ENCODE measurements at places on chromosomes 5 and 9.

GRCh38 chr9:24776226-24776625, 230.5 kb upstream of the IZUMO3 start:
- no peak for DNase-seq

DNA sequence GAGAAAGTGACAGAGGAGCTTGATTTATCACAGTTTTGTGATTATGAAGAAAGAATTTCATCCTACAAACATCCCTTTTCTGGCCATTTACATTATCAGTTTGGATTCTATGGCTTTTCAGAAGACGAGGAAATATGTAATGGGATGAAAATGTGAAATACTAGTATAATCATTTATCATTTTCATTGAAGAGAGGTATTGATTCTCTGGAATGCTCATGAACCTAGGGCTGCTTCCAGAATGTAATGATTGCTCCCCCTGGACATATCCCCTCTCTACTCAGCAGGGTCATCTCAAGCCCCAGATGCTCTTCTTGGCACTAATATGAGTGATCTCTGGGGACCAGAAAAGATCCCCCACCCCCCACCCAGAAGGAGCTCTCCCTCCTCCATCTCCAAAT, 106.7 kb upstream of the ZNF618 start:
- no peak for DNase-seq

DNA sequence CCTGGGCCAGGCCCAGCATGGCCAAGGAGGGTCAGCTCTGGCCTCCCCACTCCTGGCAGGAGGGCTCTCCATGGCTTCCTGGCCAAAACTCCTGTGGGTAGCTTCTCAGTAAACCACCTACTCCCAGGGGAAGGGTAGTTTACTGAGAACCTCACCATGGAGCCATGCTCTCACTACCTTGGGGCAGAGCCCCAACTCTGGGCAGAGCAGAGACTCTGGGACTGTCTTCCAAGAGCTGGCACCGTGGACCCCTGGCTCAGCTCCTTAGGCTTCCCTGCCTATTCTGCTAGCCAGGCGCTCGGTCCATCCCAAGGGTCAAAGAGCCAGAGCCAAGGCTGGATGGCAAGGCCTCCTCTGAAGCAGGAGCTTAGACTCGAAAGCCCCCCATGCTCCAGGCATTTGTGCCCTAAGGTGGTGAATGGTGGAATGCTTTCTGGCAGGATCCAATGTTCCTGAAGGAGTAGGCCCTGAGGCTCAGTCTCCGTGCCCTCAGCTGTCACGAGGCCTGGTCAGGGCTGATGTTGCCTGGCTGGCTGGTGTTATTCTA, 19.6 kb downstream of the TCF7 start:
- DNase-seq = no peak

GRCh38 chr9:120343416-120343815, 236.6 kb downstream of the CDK5RAP2 start:
- no peak for DNase-seq

- no peak for DNase-seq
Observed at GRCh38 chr5:175285261-175285660, 158.7 kb downstream of the DRD1 start.

- no peak for DNase-seq
Observed at GRCh38 chr9:14341437-14342122, 27.6 kb upstream of the NFIB start.

- DNase-seq = no peak
Observed at GRCh38 chr9:114418053-114418452, 30.3 kb upstream of the AKNA start.

DNA sequence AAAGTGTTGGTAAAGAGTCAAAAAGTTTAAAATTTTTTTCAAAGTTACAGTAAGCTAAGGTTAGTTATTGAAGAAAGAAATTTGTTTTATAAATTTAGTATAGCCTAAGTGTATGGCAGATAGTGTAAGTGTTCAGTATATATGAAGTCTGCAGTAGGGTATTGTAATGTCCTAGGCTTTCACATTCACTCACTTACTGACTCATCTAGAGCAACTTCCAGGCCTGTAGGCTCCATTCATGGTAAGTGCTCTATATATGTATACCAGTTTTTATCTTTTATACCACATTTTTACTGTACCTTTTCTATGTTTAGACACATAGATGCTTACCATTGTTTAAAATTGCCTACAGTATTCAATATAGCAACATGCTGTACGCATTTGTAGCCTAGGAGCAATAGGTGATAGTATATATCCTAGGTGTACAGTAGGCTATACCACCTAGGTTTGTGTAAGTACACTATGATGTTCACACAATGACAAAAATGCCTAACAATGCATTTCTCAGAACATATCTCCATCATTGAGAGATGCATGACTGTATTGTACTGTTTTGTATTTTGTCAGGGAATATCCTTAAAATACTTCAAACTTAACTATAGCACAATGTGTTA, 38.5 kb downstream of the CYSTM1 start:
- no peak for DNase-seq

- no peak for DNase-seq
Observed at GRCh38 chr5:180104168-180104530, 32.6 kb upstream of the RNF130 start.

DNA sequence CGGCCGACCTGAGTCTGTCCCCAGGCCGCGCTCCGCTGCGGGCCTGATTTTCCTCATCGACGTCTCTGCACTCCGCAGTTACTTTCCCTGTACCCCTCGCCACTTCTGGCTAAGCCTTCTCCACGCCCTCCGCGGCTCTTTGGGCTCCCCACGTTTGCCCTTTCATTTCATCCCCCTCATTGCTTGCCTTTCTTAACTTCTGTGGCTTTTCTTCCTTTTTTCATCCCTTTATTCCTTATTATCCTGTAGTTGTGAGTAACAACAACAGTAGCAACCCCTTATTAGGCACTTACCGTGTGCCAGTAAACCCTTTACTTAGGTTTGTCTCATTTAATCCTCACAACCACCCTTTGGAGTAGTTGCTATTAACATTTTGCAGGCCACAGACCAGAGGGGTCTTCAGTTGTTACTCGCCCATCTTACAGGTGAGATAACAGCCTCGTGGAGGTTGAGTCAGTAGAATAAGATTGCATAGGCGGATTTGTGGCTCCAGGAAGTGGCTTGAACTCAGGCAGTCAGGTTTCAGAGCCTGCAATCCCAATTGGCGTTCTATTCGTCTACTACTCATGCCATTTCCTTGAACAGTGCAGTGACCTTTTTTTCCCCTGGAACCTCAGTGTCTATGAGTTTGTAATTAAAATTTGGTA, 724 bp downstream of the TCERG1 start:
- DNase-seq = peak; percentile 35

DNA sequence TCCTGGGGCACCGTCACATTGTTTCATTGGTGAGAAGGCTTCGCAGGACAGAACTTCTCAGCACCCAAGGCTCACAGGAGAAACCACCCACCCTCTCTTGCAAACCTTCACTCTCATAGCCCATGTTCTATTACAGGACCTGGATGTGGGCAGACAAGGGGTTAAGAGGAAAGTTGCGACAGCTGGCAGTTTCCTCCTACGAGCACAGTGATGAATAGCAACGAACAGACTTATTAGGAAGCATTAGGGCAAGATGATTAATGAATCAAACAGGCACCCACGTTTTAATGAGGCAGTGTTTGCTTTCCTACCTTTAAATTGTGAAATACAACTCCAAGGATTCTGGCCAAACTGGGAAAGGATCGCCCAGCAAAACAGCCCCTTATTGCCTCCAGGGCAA, 339.3 kb downstream of the DRD1 start:
- DNase-seq = no peak

DNA sequence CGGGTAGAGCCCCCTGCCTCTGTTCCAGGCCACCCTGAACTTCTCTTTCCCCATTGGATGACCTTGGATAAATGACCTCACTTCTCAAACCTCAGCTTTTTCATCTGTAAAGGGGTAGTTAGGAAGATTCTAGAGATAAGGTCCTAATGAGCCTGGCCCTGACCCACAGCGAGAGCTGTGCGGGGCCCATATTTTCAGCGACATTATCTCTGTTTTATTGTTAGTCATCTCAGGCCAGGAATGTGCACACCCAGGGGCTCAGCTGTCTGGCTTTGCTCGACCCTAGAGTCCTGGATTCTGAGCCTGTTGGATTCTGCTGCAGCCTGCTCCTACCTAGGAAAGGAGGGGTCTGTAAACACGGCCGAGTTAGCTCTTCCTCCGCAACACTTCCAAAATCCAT, 81.2 kb upstream of the LMX1B start:
- no peak for DNase-seq
